ENCODE measurements at places on chromosomes 12 and 14. TPM values are rescaled to one million over a fixed set of nuclear protein-coding genes. Genes with fewer than 3 reads are reported as not detected.

DNA sequence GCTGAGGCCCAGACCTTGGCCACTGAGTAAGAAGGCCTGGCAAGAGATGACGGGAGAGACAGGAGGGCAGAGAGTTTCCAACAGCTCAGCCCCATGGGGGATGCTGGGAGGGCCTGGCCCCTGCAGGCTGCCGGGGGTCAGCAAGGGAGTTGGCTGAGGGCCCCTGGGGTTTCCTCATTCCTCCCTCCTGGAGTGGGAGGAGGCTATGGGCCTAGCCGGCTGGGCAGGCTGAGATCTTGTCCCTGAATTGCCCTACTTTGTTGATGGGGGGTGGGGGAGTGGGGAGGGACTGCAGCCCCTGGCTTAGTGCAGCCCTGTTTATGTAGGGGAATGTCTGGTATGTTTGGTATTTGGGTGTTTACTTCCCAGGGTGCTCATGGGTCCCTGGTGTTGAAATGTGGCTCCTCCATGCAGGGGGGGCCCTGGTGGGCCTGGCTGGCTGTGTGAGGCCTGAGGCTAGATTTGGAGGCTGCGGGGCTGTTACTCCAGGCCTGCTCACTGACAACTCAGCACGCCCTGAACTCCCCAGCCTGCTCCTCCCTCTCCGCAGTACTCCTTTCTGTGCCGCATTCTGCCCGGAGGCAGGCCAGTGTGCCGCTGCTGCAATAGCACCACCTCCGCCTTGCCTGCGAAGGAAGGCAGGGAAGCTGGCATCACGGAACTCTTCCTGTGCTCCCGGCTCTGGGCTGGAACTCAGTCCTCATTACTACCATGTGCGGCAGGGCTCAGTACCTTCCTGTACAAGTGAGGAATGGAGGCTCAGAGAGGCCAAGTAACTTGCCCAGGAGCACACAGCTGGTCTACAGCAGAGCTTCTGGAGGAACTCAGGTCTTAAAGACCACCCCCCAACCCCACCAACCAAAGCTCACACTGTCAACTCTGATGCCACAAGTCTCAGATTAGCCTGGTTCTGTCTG, 25.3 kb downstream of the JDP2 start:
- peak; percentile 39 for DNase-seq

DNA sequence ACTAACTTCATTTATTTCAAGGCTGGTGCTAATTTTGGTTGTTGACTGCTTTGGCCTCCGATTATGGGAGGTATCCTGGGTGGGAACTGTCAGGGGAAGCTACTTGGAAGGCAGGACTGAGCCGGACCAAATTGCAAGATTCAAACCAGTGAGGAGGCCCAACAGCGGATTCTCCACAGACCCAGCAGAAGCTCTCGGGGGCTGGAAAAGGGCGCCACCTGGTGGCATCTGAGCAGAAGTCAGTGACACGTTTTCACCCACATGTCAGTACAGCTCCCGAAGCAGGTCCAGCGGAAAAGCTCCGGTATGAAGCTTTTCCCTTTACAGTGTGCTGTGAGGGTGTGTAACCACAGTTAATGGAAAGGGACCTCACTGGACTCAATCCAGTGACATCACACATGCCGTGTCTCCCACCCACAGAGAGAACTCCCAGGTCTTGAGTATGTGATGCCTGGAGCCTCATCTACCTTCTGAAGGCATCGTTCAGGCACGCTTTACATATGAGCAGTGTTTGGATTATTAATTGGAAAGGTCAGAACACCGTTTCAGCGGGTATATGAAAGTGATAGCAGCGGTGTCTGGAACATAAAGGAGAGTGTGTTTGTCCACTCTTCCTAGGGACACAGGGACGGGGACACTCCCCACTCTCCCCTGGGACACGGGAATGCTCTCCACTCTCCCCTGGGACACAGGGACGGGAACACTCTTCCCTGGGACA, 3.6 kb upstream of the P2RX2 start:
- peak; percentile 85 for DNase-seq

Gene TSFM
- polyA plus RNA-seq, result 58.0 TPM

- DNase-seq, result no peak
Observed at GRCh38 chr14:70595443-70596185, 4.8 kb downstream of the MED6 start.

DNA sequence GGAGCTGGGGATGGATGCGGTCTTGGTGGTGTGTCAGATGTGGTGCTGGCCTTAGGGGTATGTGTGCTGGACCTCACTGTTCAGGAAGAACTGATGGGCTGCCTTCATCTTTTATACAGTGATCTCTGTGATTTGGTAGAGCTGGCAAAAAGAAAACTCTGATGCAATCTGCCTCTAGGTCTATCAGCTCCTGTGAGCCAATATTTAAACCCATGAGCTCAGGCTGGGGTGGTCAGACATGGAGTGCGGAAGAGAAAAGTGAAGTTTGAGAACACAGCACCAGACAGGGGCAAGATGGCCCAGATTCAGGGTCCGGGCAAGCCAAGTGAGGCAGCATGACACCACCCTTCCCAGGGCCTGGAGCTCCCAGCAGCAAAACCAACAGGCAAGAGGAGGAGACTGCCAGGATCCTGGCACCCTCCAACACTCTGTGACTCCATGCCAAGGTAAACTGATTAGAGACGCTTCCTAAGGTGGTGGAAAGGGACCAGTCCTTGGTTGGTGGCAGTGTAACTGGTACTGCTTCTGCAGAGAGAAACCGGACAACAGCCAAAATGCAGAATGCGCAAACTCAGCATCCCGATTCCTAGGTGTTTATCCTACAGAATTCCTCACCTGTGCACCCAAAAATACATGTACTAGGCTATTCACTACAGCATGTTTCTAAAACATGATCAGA, 82.3 kb downstream of the CHGA start:
- no peak for DNase-seq

GRCh38 chr12:21910657-21911056, 30.6 kb downstream of the ABCC9 start:
- no peak for DNase-seq
